ENCODE measurements at places on chromosomes 13 and 19. TPM values are rescaled to one million over a fixed set of nuclear protein-coding genes. Genes with fewer than 3 reads are reported as not detected.

CACNG8 gene
- 0.33 TPM for polyA plus RNA-seq

ADGRL1 gene
- 39.8 TPM for polyA plus RNA-seq

FOXA3 gene
- 0.12 TPM for polyA plus RNA-seq

WDR87 gene
- 0.03 TPM for polyA plus RNA-seq

CGB1 gene
- not detected for polyA plus RNA-seq

KLK14 gene
- 0.45 TPM for polyA plus RNA-seq

SYNE4 gene
- polyA plus RNA-seq, result 14.0 TPM

KL gene
- polyA plus RNA-seq, result 58.3 TPM

PCDH9 gene
- polyA plus RNA-seq, result 15.3 TPM

BABAM1 gene
- 98.8 TPM for polyA plus RNA-seq

VSTM2B gene
- polyA plus RNA-seq, result 1.1 TPM
